ENCODE measurements at places on chromosomes 11 and 22.

- DNase-seq: no peak
Measured at GRCh38 chr11:46334211-46334610, 13.1 kb upstream of the DGKZ start.

- DNase-seq: no peak
Measured at GRCh38 chr11:115267238-115267781, 236.9 kb downstream of the CADM1 start.

- DNase-seq: no peak
Measured at GRCh38 chr11:34395916-34396550, 38.2 kb upstream of the ABTB2 start.

GRCh38 chr11:6606471-6607189, 3.1 kb downstream of the ILK start:
- no peak for DNase-seq

GRCh38 chr11:61541598-61541997, 33.0 kb downstream of the LRRC10B start:
- no peak for DNase-seq

GRCh38 chr11:109425554-109425953, 3.6 kb downstream of the C11orf87 start:
- no peak for DNase-seq
